ENCODE measurements at places on chromosomes 13 and 19.

- no peak overlapping the region for H3K27ac ChIP-seq
- no peaks in the 10 kb centered on the region for H3K27me3 ChIP-seq
- no peak overlapping the region for H3K4me3 ChIP-seq
- no peaks in the 10 kb centered on the region for H3K36me3 ChIP-seq
These were observed 166.2 kb downstream of the FGF14 start for GRCh38 chr13:102235689-102236088.

DNA sequence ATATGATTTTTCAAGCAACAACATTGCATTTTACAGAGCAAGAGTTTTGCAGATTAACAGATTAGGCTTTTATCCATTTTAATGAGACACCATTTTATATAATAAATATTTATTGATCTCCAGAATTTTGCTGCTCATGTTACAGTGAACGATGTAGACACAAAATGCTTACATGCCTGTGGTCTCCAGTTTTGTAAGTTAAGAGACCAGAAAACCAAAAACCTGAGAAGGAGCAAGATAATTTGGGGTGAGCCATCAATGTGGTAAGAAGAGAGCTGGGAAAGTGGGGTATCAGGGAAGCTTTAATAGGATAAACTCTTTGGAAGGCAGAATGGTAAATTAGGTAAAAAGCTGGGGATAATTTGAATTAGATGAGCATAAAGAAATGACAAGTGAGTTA, 2100.5 kb upstream of the PCDH20 start:
- H3K4me3 ChIP-seq = no peak overlapping the region
- DNase-seq = peak; percentile 8
- H3K4me1 ChIP-seq = no peaks in the 10 kb centered on the region
- H3K27ac ChIP-seq = no peak overlapping the region
- no peaks in the 10 kb centered on the region for H3K27me3 ChIP-seq
- no peaks in the 10 kb centered on the region for H3K36me3 ChIP-seq

GRCh38 chr19:38703509-38703908, 40.8 kb downstream of the CAPN12 start:
- H3K4me3 ChIP-seq = no peak overlapping the region
- no peak for DNase-seq
- H3K27ac ChIP-seq = no peak overlapping the region

- H3K27ac ChIP-seq = peak overlapping the region; percentile 94
- peaks cover 9% of the 10 kb centered on the region for H3K4me1 ChIP-seq
- peak; percentile 93 for DNase-seq
- peak overlapping the region; percentile 46 for H3K4me3 ChIP-seq
- no peaks in the 10 kb centered on the region for H3K36me3 ChIP-seq
These were observed 86.0 kb downstream of the ING1 start for GRCh38 chr13:110799246-110800236.

- H3K4me3 ChIP-seq = no peak overlapping the region
- H3K27me3 ChIP-seq = no peaks in the 10 kb centered on the region
- no peaks in the 10 kb centered on the region for H3K4me1 ChIP-seq
- no peak for DNase-seq
- no peak overlapping the region for H3K27ac ChIP-seq
- no peaks in the 10 kb centered on the region for H3K36me3 ChIP-seq
These were observed 20.7 kb downstream of the LYPD3 start for GRCh38 chr19:43444531-43445287.
